ENCODE measurements at places on chromosomes 11 and 22.

DNA sequence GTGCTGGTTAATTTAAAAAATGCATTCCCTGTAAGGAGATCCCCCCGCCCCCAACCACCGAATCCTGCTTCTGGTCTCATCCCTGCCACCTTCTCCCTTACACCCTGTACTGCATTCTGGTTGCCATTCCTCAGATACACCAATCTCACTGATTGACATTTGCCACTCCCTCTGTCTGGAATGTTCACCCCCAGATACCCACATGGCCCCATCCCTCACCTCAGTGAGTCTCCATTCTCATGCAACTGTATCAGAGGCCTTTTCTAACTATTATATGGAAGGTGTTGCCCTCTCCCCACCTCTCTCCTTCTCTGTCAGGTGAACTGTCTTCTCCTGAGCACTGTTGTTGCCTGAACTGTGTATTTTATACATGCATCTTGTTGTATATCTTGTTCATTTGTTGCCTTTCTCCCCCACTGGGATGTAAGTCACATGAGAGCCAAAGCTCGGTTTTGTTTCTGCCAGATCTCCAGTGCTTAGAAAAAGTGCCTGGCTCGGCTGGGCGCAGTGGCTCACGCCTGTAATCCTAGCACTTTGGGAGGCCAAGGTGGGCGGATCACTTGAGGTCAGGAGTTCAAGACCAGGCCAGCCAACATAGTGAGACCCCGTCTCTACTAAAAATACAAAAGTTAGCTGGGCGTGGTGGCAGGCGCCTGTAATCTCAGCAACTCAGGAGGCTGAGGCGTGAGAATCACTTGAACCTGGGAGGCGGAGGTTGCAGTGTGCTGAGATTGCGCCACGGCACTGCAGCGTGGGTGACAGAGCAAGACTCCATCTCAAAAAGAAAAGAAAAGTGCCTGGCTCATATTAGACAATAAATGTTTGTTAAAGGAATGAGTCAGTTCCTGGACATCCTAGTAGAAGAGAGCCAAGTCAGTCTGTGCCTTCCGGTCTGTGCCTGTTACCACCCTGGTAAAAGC lies 61.0 kb downstream of the TNRC6B start:
- no peak for DNase-seq

GRCh38 chr11:2142300-2142759 lies 3.1 kb upstream of the IGF2 start:
- no peak for DNase-seq

DNA sequence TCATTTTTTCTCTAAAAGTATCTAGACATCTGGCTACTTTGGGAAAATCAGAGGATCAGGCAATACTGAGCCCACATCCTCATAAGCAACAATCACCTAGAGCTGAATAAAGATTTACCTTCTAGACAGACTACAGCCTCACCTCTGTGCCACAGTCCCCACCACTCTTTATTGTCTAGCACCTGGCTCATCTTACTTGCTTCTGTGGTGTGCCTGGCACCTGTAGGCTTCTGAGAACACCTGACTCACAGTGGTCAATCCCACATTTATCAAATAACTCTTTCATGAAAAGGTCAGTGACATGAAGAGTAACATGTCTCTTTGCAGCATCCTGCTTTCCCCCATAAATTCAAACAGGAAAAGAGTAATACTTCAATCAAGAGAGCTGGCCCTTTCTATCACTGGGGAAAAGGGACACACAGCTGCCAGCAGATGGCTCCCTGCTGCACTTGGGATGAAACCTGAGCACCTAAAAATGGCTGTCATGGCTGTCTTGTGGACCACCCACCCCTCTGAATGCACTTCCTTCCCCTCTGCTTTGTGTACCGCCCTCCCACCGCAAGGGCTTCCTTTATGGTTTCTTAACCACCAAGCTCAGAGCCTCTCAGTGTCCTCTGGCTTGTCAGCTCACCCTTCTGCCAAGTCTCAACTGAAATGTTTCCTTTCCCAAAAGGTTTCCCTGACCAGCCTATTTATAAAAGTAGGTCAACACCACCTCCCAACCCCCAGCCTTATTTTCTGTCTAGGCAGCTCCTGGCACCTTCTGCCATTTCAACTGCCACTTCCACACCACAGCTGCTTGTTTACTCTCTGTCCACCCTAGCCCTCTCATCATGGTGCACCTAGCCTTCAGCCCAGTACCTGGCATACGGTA lies 9.3 kb downstream of the TFIP11 start:
- no peak for DNase-seq

GRCh38 chr11:34826384-34826726 lies 89.8 kb downstream of the APIP start:
- no peak for DNase-seq

DNA sequence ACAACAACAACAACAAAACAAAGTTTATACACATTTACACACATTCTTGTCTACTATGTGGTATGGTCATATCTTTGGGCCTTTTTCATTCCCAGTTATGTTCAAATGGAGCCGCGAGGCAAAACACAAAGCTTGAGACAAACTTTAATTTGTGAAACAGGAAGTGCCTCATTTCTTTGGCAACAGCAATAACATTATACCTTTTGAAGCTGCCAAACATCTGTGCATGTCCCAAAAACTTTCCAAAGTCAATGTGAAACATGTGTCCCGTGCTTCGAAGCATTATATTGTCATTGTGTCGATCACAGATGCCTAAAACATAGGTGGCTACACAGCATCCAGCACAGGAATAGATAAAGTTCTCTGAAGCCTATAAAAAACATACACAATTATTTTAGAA lies 25.0 kb upstream of the RPS13 start:
- no peak for DNase-seq

DNA sequence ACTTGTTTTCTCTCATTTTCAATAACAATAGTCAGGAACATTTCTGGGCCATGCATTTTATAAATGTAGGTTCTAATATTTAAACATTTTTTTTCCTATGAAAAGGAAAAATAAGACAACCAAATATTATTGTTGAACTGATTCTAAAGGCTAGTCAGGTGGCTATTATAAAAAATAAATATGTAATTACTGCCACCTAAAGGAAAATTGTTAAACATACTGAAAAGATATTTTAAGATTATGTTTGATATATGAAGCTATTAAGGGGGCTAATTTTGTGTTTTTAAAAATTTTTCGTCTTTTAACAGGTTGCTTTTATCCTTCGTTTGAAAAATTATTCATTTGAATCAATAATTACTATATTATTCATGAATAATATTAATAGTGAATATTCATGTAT lies 62.2 kb upstream of the FDX1 start:
- DNase-seq = no peak

DNA sequence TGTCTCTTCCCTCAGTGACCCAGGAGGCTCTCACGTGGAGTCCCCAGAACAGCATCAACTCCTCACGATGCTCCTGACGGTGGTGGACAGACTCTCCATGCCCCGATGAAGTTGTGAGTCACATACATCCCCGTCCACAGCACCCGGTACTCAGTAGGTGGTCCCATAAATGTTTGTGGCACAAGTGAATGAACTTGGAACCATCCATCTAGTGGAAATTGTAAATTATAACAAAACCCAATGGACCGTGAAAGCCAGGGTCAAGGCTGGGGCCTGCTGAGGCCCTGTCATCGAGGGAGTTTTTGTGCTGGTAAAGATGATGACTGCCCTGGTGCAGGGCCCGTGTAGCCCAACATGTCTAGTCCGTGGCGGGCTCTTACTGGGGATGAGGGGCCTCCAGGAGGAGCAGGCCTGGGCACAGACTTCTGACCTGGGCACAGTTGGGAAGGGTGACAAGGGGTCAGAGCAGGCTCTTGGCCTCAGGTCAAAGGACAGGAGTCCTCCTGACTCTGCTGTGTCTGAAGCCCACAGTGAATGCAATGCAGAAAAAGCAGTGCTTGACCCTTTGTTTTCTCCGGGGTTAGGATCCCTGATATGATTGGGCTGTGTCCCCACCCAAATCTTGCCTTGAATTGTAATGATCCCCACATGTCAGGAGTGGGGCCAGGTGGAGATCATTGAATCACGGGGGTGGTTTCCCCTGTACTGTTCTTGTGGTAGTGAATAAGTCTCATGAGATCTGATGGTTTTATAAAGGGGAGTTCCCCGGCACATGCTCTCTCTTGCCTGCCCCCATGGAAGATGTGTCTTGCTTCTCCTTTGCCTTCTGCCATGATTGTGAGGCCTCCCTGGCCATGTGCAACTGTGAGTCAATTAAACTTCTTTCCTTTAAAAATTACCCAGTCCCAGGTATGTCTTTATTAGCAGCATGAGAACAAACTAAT lies 20.0 kb upstream of the SMIM38 start:
- DNase-seq = no peak

GRCh38 chr11:36436064-36436463 lies 74.0 kb downstream of the TRAF6 start:
- DNase-seq = no peak
